ENCODE measurements at places on chromosomes 1 and 21. TPM values are rescaled to one million over a fixed set of nuclear protein-coding genes. Genes with fewer than 3 reads are reported as not detected.

DNA sequence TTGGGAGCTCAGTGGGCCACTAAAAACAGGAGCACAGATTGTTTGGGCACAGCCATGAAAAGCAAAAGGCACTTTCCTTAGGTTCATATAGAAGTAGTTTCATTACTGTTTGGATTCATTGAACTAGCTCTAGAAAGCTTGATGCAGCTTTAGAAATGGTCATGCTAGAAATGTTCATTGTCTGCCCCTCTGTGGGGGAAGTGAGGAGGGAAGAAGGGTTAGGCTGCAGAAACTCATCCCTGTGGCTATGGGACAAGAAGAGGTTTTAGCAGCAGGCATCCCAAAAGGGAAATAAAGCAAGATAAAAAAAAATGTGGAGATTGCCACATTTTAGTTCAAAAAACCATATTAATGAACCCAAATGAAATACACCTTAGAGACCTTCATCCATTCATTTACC lies 359.6 kb upstream of the PTBP2 start:
- DNase-seq, result no peak

DNA sequence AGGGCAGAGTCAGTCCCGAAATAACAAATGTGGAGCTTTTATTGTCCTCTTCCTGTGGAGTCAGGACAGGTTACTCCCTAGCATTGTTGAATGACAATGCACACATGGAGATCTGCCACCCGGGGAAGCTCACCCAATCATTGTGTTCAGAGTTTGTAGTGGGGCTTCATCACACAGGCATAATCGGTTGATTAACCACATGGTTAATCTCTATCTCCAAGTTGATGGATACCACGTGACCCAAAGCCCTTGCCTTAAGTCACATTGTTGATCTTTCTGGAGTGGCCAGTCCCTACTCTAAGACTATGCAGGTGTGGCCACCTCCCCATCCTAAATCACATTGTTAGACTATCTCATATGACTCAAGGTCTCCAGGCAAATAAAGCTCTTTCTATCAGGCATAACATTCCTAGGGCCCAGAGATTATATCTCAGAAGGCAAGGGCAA lies 2.6 kb upstream of the C1orf141 start:
- no peak for DNase-seq

DNA sequence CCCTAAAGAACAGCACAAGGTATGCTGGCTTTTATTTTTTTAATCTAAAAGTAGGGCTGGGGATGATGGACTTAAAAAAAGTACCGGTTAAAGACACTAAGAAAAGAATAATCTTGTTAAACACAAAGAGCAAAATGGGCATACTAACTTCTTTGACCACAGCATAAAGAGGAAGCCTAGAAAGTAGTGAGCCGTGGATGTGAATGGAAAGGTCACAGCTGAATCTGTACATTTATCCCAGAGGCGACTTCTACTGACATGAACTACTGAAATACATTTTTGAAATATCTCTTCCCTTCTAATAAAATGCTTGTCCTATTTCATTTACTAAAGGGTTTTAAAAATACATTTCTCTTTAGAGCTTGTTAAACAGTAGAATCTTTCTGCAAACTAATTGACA lies 140.7 kb downstream of the SLC45A1 start:
- DNase-seq, result no peak

- DNase-seq, result no peak
These were observed at the start of gene MARK1 for GRCh38 chr1:220527908-220528678. TSS of gene MARK1 (plus strand) at chr1:220528136. CDS start at chr1:220528823, 687 bp downstream.

DNA sequence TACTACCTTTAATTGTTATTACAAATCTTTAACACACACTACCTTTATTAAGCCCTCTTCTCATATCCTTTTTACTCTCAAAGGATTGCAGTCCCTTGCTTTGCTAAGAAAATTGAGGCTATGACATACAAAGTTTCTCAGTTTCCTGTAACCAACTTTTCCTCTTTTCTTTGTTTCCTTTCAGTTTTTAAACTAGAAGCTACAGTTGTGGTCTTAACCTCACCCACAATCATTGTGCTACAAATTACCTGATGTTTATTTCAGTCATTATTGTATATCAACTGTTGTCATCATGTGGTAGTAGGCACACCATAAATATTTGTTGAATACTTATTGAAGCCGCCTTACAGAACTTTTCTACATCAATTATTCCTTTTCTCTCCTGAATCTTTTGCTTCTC lies 51.8 kb downstream of the SLAMF6 start:
- no peak for DNase-seq

DNA sequence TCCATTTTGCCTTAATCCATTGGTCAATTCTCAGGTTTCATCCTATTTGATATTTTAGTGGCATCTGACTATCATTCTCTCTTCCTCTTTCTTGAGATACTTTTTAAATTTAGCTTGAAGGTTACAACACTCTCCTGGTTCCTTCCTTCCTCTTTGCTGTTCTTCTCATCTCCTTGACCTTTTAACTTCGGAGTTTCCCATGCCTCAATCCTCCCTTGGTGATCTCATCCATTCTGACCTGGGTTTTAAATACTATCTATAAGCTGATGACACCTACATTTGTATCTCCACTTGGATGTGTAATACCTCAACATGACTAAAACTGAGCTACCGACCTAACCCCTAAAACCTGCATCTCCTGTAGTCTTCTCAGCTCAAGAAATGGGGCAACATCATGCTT lies 4.8 kb upstream of the ZNF687 start:
- no peak for DNase-seq

DNA sequence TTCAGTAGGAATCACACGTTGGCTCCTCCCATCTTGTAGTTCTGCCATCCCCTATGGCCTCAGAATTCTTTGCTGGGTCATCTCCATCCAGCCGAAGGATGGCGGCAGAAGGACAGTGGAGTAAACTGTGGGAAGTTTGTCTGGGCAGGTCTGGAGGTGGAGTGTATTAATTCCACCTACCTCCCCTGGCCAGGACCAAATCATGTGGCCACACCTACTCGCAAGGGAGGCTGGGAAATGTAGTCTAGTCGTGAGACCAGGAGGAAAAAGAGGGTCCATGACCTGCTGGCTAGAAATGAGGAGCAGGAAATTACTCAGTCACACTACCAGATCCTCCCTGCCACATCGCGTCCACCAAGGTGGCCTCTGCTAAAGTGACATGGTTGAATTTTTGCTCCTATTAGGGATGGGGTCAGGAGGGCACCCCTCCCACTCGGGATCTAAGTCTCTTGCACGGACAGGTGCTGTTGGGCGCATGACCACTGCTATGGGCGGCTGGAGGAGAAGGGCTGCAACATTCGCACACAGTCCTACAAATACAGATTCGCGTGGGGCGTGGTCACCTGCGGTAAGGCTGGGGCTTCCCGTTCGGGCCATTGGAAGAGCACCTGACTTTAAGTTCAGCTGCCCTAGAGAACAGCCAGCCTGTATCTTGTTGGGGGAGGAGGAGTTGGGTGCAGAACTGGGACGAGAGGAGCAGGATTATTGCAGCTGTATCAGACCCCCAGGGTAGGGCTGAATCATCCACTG lies 19.5 kb downstream of the PLA2G5 start:
- no peak for DNase-seq

DNA sequence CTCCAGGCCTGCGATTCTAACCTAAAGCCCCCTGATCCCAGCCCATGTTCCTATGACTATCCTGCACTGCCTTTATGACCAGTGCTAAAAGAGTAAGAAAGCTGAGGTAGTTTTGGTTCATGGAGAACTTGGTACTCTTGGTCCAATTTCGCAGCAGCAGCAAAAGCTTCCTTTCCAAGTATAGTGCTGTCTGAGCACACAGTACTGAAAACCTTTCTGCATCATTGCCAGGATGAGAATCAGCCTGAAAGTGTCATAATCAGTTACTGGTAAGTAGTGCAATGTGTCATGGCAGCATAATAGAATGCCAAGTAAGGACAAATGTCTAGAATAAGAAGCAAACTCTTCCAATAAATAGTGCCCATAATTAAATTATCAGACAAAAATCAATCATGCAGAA lies 889.6 kb upstream of the ADGRL4 start:
- no peak for DNase-seq

DNA sequence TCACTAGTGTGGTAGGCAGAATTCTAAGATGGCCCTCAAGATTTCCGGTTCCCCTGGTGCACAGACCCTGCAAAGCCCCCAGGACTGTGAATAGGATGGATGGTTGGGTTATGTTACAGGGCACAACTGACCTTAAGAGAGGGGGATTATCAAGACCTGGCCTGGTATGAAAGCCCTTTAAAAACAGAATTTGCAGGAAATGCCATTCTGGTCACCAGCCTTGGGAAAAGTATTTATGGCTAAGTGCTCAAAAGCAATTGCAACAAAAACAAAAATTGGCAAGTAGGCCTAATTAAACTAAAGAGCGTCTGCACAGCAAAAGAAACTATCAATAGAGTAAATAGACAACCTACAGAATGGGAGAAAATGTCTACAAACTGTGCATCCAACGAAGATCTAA lies 144.7 kb upstream of the EDN2 start:
- no peak for DNase-seq

DNA sequence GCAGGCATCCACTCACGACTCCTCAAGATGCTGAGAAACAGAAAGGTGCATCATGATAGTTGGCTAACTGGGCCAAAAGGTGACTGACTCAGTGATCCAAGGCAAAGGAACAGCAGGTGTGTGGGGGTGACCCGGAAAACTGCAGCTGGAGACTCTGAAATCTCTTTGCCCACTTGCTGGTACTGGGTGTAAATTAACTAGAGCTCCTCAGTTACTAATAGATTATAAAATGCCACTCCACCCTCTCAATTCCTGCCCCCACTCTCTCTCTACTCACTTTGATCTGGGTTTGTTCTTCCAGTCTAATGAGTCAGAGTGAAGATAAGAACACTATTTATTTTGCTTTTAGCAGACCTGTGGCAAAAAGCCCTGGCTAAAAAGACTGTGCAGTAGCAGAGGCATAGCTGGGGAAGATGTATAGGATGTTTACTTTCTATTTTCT lies 7.2 kb upstream of the PIGC start:
- DNase-seq, result no peak

GRCh38 chr1:245645894-245646293 lies 491.1 kb downstream of the KIF26B start:
- no peak for DNase-seq

DNA sequence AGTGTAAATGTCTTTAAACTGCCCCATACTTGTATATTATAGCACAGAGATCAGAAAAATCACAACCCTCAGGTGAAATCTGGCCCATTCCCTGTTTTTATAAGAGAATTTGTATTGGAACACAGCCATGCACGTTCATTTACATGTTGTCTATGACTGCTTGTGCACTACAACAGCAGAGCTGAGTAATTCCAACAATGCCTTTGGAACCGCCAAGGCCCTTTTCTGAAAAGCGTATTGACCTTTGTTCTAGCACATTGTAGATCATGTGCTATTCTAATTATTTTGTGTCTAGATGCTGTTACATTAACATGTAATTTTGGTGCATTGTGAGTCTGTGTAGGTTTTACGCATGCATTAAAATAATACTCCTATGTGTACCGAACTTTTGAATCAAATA lies 339.6 kb downstream of the CHRM3 start:
- no peak for DNase-seq

GRCh38 chr1:51734896-51735745 lies 118.2 kb downstream of the OSBPL9 start:
- DNase-seq, result no peak

DNA sequence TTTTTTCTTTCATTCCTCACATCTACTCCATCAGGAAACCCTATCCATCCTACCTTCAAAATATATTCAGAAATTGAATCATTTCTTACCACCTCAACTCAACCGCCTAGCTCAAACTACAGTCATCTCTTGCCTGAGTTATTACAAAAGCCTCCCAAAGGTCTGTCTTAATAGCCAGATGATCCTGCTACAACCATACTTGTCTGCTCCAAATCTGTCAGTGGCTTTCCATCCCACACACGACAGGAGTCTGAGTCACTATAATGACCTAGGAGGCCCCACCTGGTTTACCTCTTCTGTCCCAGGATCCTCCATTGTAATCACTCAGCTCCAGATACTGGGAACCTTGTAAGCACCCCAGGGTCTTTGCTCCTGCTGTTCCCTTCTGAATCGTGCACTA lies 37.1 kb upstream of the IL12RB2 start:
- no peak for DNase-seq

- DNase-seq, result no peak
These were observed 163.4 kb upstream of the CACNA1E start for GRCh38 chr1:181319907-181320306.

Gene LEFTY1
- 0.23 TPM for total RNA-seq

Gene SCAMP3
- 101 TPM for total RNA-seq

Gene VWA5B1
- 0.18 TPM for total RNA-seq

Gene OR2T35
- total RNA-seq, result not detected

Gene GPR153
- 0.72 TPM for total RNA-seq

Gene CLEC20A
- total RNA-seq, result not detected

Data from T-cell (primary cell).